ENCODE measurements at places on chromosomes 6 and 20.

GRCh38 chr6:34510299-34510698 lies 44.4 kb downstream of the PACSIN1 start:
- DNase-seq, result no peak

DNA sequence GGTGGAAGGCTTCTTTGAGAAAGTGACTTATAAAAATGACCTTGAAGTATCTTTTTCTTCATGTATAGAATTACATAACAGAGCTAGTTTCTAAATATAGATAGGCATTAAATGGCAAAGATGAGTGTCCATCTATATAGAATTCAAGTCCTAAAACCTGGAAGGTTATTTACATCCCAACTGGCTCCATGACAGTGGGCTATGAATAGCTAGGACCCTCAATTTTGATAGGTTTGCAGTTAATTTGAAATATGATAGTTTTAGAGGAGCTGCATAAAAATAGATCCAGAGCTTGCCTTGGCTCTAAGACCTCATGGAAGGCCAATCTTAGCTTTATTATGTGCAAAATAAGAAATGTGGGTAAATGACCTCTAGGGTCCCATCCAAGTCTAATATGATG lies 310.6 kb upstream of the CITED2 start:
- no peak for DNase-seq

DNA sequence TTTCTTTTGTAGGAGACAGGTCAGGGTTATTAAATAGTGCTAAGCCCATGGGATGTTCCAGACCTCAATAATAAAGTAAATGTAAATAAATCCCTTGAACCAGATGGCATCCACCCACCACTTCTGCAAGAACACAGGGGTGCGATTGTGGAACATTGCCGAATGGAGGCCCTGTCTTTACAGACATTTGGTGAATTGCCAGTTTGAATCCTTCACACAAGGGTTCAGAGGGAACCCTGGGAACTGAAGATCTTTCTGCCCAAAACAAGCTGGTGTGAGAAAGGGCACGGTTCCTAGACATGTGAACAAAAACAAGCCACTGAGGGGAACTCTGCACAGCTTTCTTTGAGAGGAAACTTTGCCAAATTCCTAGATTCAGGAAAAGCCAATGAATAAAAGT lies 30.2 kb upstream of the RNF8 start:
- DNase-seq, result no peak

DNA sequence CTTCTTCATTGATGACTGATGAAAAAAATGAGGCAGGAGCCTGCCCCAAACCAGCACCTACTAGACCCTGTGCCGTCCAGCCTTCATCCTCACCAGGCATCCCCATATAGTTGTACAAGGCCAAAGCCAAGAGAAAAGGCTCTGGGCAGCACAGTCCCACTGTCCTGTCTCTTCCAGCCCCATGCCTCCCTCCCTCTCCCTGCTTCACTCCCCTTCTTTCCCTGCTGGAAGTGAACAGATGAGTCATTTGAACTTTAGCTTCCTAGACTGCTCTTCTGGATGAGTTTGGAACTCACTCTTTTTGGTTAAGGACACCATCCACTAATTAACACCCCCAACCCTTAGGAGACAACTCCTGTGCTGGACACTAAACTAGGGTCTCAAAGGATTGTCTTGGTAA lies 235.2 kb downstream of the LRFN2 start:
- DNase-seq, result no peak

- DNase-seq, result no peak
These were observed 194.7 kb upstream of the SOX4 start for GRCh38 chr6:21398741-21399325.

GRCh38 chr6:150588888-150589499 lies 10.7 kb upstream of the PLEKHG1 start:
- DNase-seq, result no peak

- DNase-seq, result peak; percentile 50
These were observed 38.6 kb downstream of the GHRH start for GRCh38 chr20:37223053-37223452.

GRCh38 chr6:7074870-7075269 lies 32.9 kb upstream of the RREB1 start:
- DNase-seq, result no peak

DNA sequence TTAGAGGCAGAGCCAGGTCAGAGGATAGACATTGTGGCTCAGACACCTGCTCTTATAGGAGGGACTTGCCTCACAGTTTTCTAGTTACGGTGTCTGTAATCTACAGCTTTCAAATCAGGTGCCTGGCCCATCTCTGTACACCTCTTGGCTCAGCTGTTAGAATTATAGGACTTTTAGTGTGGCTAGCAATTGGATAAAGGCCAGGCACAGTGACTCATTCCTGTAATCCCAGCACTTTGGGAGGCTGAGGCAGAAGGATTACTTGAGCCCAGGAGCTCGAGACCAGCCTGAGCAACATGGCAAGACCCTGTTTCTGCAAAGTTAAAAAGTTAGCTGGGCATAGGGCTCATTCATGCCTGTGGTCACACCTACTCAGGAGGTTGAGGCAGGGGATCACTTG lies 20.0 kb downstream of the BRPF3 start:
- DNase-seq, result no peak

DNA sequence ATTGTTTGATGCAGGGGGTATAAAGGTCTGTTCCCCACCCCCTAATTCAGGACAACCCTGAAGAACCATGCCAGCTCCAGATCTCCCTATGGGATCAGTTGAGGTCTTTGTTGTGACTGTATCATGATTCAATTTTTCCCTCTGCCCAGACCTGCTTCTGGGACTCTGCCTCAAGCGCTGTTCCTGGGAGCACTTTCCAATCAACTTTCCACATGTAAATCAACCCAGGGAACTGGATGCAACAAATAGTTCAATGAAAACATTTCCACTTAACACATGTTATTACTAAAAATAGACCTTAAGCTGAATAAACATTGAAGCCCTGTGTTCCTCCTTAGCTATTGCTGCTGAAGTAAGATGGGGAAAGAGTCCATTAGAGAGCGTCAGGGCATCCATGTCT lies 139.5 kb downstream of the C6orf58 start:
- no peak for DNase-seq

- no peak for DNase-seq
These were observed 13.0 kb upstream of the ABHD16B start for GRCh38 chr20:63848003-63848911.

DNA sequence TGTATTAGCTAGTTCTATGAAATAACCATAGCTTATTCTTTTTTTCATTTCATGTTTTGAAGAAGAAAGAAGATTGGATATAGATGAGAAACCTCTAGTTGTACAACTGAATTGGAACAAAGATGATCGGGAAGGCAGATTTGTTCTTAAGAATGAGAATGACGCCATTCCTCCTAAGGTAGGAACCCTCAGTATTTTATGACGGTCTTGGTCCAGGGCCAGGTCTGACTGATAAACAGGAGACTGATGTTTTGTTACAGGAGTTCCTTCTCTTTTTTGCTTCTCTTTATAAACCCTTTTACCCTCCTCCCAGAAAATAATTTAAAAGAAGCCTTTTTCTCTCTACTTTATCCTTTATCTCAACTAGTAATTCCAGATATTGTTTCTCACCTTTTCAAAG lies 43.6 kb downstream of the AFDN start:
- no peak for DNase-seq

GRCh38 chr20:32484225-32484957 lies 100.7 kb downstream of the NOL4L start:
- DNase-seq, result peak; percentile 20

GRCh38 chr20:13554076-13554475 lies 84.7 kb downstream of the TASP1 start:
- no peak for DNase-seq

DNA sequence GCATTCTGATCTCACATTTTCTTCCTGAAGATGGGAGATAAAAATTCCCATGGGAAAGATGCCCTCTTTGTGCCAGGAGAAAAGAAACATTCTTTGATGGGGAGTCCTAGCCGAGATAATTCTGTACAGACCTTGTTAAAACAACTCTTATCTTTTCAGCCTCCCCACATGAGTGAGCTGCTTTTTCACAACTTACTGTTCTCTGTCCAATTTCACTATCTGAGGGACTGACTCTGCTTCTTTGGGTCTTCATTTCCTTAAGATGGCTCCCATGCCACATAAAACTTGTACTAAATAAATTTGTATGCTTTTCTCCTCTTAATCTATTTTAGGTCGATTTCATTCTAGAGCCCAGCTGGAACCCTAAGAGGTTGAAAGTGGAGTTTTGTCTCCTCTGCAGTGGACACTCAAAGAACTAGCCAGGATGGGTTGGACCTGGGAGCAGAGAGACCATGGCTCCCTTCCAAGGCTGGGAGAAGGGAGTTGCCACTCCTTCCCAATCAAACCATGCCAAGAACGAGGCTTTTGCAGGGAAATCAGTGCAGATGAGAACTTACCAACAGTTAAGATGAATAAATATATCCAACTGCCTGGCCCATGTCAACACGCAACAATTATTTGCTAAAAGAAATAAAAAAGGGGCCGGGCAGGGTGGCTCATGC lies 285.8 kb upstream of the SULF2 start:
- DNase-seq, result no peak

GRCh38 chr20:14953736-14954135 lies 616.3 kb upstream of the FLRT3 start:
- DNase-seq, result no peak

- no peak for DNase-seq
These were observed 112.8 kb downstream of the BTBD3 start for GRCh38 chr20:12030470-12030869.

GRCh38 chr6:153976921-153977693 lies 61.9 kb upstream of the OPRM1 start:
- no peak for DNase-seq

DNA sequence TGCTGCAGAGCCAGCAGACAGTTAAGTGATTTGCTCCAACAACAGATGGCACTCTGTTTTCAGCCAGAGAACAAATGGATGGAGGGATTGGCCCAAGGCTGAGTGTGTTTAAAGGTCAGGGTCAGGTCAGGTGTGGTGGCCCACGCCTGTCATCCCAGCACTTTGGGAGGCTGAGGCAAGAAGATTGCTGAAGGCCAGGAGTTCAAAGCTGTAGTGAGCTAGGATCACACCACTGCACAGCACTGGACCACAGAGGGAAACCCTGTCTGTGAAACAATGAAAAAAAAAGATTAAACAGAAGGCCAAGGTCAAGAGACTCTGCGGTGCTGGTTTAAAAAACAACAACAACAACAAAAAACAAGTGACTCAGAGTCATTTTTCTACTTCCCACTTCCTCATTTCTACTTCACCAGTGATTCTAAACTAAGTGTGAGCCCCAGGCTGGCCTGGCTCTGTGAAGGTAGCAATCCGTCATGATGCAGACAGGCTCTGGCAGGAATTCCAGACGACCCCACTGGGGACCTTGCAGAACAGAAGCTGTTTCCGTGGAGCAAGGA lies 42.5 kb upstream of the ARMC2 start:
- DNase-seq, result no peak

DNA sequence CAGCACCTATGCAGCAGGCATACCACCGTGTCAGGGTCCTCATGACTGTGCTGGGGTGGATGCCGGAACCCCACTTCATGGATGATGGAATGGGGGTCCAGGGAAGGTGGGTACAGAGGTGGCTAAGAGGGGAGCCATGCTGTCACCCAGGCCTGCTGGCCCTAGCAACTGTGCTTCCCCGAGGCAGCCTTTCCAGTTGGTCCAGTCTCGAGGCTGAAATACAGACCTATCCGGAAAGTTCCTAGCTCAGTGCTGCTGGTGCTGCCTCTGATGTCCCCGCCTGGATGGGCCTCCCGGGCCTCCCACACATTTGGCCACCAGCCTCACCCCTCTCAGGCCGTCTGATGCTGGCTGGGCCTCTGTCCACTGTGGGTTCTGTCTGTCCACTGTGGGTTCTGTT lies 17.4 kb downstream of the SIRPA start:
- no peak for DNase-seq

- no peak for DNase-seq
These were observed 22.3 kb upstream of the IER3 start for GRCh38 chr6:30766461-30767157.

DNA sequence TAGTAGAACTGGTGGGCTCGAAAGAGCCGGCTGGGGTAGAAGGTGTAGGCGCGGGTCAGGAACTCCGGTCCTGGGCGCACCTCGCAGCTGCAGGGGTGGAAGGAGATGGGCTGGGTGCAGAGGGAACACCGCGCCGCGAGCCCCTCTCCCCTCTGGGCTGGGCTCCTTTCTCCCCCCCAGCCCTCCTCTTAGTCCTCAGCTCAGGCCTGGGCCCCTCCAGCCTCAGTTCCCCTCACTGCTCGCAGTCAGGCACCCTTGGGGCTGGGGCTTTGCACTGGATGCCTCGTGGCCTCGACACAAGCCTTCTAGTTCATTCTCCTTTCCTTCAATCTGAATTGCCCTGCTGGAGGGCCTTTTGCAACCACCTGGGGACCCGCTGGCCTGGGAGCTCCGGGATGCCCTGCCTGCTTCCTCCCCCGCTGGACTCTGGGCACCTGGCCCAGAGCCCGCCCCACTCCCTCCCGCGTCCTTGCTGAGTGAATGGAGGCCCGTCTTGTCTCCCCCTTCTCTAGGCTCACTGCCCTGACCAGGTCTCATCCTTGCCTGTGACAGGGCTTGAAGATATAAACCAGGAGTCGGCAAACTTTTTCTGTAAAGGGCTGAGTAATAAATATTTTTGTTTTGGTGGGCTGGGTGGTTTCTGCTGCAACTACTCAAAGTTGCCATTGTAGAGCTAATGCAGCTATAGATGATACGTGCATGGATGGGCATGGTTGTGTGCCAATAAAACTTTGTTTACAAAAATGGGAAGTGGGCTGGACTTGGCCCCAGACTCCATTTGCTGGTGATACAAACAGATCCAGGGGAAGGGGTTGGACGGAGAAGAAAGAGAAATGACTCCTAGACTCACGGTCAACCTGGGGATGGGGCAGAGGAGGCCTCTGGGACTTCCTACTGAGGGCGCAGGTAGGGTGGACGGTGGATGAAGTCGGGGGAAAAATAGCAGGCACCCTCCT lies 47.3 kb downstream of the APCDD1L start:
- no peak for DNase-seq

GRCh38 chr20:59566631-59567524 lies 37.5 kb upstream of the PHACTR3 start:
- no peak for DNase-seq

- no peak for DNase-seq
These were observed 1958.5 kb upstream of the DEFB115 start for GRCh38 chr20:29298759-29299613.

DNA sequence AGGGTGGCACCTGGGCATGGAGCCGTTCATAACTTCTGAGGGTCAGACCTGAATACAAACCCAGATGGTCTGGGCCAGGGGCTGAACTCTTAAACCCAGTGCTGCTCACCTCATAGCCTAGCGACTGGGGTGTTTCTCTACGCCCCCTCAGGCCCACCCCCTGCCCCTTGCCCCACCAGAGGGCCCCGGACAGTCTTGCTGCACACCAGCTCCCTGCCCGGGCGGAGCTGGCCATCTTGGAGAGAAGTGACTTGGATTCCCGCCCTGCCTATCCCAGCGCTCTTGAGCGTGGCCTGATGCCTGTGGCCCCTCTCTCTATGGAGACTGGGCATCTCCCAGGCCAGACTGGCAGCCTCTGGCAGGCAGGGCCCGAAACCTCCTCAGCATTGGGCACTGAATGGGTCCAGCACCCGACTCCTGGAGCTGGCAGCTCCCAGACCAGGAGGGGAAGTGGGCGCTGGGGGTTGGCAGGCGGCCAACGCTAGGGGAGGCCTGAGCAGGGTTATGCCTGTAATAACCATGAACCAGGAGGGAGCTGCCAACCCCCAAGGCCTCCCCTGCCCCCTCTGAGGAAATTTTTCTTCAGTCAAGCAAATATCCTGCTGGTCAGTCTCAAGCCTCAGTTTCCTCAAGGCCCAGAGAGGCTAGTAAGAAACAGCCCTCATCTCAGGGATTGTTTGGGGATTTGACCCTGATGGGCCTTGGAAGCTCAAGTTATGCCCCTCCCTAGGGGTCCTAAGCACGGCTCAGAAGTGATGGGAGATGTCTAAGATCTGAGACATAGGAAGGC lies 169.5 kb downstream of the VEGFA start:
- no peak for DNase-seq
